Peyer's patch (tissue), 4 donors: ENCODE measurements at places on chromosomes 5 and 9. TPM values are rescaled to one million over a fixed set of nuclear protein-coding genes. Genes with fewer than 3 reads are reported as not detected.

DNA sequence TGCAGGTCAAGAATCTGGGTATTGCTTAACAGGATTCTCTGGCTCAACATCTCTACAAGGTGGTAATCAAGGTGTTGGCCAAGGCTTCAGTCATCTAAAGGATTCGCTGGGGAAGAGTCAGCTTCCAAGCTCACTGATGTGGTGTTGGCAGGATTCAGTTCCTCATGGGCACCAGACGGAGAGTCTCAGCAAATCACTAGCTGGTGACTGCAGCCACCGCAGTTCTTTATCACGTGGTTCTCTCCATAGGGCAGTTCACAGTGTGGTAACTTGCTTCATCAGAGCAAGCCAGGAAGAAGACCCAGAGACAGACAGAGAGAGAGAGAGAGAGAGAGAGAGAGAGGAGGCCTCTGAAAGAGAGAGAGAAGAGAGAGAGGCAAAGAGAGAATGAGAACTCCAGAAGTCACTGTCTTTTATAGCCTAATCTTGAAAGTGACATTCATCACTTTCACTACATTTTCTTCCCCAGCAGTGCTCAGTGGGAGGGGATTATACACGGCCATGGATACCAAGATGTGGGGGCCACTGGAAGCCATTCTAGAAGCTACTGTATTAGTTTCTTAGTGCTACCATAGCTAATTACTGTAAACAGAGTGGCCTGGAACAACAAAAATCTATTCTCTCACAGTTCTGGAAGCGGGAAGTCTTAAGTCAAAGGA is 109.2 kb upstream of the SMIM23 start:
- H3K4me1 ChIP-seq, result no peaks in the 10 kb centered on the region
- no peak for DNase-seq
- H3K27ac ChIP-seq, result no peak overlapping the region

Gene CCL21
- 85.2 TPM for total RNA-seq

DNA sequence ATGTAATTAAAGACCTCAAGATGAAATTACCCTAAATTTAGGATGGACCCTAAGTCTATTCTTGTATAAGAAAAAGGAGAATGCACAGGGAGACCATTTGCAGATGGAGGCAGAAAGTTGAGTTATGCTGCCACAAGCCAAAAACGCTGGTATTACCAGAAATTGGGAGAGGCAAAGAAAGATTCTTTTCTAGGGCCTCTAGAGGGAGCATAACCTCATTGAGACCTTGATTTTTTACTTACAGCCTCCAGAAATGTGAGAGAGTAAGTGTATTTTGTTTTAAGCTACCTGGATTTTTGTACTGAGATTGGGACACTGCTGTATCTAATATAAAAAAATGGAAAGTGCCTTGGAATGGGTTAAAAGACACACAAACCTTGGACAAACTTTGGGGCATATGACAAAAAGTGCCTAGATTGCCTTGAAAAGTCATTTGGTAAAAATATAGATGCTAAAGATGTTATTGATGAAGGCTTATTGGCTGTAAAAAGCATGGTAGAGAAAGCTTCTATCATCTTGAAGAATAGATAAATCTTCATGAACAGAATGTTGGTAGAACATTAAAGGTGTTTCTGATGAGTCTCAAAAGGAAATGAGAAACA is 174.7 kb upstream of the PRDM9 start:
- no peak for DNase-seq
- H3K4me1 ChIP-seq, result no peaks in the 10 kb centered on the region
- no peaks in the 10 kb centered on the region for H3K27me3 ChIP-seq
- H3K27ac ChIP-seq, result no peak overlapping the region
- H3K4me3 ChIP-seq, result no peak overlapping the region

Gene IFNK
- not detected for total RNA-seq

DNA sequence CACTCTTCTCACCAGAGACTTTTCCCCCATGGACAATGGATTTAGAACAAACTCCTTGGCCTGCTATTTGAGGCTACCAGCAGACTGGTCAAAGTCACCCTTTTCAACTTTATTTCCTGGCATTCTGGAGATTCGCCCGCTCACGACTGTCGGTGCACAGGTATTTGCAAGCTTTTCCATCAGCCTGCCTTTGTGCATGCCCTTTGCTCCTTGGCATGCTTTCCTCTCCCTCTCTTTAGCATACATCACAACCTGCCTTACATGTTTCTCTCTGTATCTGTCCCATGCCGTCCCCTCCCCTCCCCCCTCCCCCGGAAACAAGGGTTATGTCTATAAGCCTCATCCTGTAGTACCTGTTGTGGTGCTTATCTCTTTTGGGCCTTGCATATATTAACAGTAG is 257.1 kb downstream of the AOPEP start:
- DNase-seq, result no peak
- H3K4me3 ChIP-seq, result no peak overlapping the region
- no peaks in the 10 kb centered on the region for H3K27me3 ChIP-seq
- H3K27ac ChIP-seq, result no peak overlapping the region
- H3K36me3 ChIP-seq, result no peaks in the 10 kb centered on the region

Gene CD180
- 1.5 TPM for total RNA-seq

Gene MELK
- 4.5 TPM for total RNA-seq

DNA sequence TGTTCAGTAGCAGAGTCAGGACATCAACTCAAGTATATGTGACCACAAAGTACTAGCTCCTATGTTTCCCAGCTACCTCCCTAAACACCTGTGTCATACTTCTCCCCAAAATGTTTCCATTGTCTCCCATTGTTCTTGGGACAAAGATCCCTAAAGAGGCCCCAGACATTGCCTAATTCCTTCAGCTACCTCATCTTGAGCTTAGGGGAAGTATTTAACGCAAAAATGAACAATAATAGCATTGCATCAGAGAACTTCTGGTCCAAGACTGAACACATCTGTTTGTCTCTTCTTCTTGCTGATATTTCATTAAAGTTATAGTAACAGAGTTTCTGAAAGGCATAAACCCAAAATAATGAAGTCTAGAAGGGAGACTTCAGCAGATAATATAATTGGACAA is 430.8 kb downstream of the MTRR start:
- no peaks in the 10 kb centered on the region for H3K4me1 ChIP-seq
- no peaks in the 10 kb centered on the region for H3K27me3 ChIP-seq
- H3K36me3 ChIP-seq, result no peaks in the 10 kb centered on the region
- H3K27ac ChIP-seq, result no peak overlapping the region

GRCh38 chr9:109812818-109813281 is 32.9 kb downstream of the PALM2AKAP2 start:
- H3K36me3 ChIP-seq, result no peaks in the 10 kb centered on the region
- H3K27ac ChIP-seq, result no peak overlapping the region
- H3K4me1 ChIP-seq, result no peaks in the 10 kb centered on the region
- H3K27me3 ChIP-seq, result no peaks in the 10 kb centered on the region
- no peak for DNase-seq

DNA sequence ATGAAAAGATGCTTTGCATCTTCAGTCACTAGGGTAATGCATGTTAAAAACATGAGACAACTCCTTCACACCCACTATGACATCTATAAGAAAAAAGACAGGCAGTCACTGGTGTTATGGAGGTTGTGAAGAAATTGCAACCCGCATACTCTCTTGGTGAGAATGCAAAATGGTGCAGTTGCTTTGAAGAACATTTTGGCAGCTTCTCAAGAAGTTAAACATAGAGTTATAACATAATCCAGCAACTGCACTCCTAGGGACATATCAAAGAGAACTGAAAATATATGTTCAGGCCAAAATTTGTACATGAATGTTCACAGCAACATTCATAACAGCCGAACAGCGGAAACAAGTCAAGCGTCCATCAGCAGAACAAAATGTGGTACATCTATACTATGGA is 46.3 kb upstream of the TBC1D9B start:
- no peak overlapping the region for H3K27ac ChIP-seq
- no peaks in the 10 kb centered on the region for H3K27me3 ChIP-seq
- no peak for DNase-seq
- no peak overlapping the region for H3K4me3 ChIP-seq
- peaks cover 13% of the 10 kb centered on the region for H3K36me3 ChIP-seq

DNA sequence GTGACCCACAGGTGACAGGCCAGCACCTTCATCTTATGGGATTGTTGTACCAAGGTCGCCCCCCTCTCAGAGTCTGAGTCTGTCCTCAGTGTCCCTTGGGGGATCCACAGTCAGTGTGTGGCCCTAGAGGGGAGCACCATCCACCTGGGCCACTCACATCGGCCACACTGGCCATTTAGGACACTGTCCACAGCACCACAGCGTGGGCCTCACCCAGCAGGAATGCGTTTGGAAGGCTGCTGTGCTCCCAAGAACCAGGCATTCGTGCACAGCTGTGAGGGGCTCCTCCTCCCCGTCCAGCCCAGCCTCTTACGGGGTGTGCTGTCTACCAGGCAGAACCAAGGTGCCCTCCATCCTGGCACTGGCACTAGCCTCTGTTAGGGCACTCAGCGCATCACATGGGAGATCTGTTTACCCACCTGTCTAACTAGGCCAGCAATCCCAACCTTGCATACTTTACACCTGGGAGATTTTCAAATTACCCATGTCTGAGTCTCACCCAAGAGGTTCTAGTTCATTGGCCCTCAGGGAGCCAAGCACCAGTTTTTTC is 24.5 kb upstream of the UBE2QL1 start:
- H3K36me3 ChIP-seq, result no peaks in the 10 kb centered on the region
- no peak overlapping the region for H3K4me3 ChIP-seq
- no peaks in the 10 kb centered on the region for H3K27me3 ChIP-seq
- H3K27ac ChIP-seq, result no peak overlapping the region
- DNase-seq, result no peak

Gene SH3TC2
- 0.57 TPM for total RNA-seq

- H3K4me1 ChIP-seq, result no peaks in the 10 kb centered on the region
- no peaks in the 10 kb centered on the region for H3K36me3 ChIP-seq
- no peaks in the 10 kb centered on the region for H3K27me3 ChIP-seq
Measured at GRCh38 chr9:36966371-36967097, 67.5 kb downstream of the PAX5 start.

Gene WNK2
- 312 TPM for total RNA-seq

- H3K27me3 ChIP-seq, result no peaks in the 10 kb centered on the region
- H3K4me1 ChIP-seq, result no peaks in the 10 kb centered on the region
- H3K4me3 ChIP-seq, result no peak overlapping the region
- no peak overlapping the region for H3K27ac ChIP-seq
- no peaks in the 10 kb centered on the region for H3K36me3 ChIP-seq
Measured at GRCh38 chr5:127306647-127307046, 16.1 kb downstream of the MEGF10 start.

Gene CDX1
- total RNA-seq, result 349 TPM

GRCh38 chr5:60604771-60605170 is 95.2 kb downstream of the DEPDC1B start:
- H3K4me1 ChIP-seq, result no peaks in the 10 kb centered on the region
- H3K36me3 ChIP-seq, result no peaks in the 10 kb centered on the region
- no peaks in the 10 kb centered on the region for H3K27me3 ChIP-seq

GRCh38 chr9:12221470-12221869 is 471.7 kb upstream of the TYRP1 start:
- no peak overlapping the region for H3K4me3 ChIP-seq
- H3K27me3 ChIP-seq, result no peaks in the 10 kb centered on the region

DNA sequence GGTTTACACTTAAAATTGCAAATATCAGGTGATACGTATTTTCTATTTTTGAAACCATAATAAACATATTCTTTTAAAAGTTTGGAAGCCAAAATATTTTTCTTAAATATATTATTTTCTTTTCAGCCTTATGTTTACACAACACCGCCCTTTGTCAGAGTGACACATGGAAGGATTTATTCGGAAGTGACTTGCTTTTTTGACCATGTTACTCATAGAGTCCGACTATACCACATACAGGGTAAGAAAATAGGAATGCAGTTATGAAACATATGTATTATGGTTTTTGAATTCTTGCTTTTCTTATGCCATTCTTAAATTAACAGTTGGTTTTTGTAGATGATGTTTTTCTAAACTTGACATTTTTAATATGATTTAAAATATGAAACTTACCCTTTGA is 133.9 kb downstream of the MAN2A1 start:
- DNase-seq, result no peak
- no peaks in the 10 kb centered on the region for H3K27me3 ChIP-seq
- no peaks in the 10 kb centered on the region for H3K4me1 ChIP-seq
- H3K4me3 ChIP-seq, result no peak overlapping the region

- peaks cover 86% of the 10 kb centered on the region for H3K4me1 ChIP-seq
- H3K27ac ChIP-seq, result peak overlapping the region; percentile 64
- H3K36me3 ChIP-seq, result no peaks in the 10 kb centered on the region
- no peaks in the 10 kb centered on the region for H3K27me3 ChIP-seq
Measured at GRCh38 chr9:98168941-98169488, 23.4 kb downstream of the CORO2A start.

Gene ECM2
- total RNA-seq, result 20.1 TPM
